ENCODE measurements at places on chromosomes 1 and 21. TPM values are rescaled to one million over a fixed set of nuclear protein-coding genes. Genes with fewer than 3 reads are reported as not detected.

The SDC3 gene
- 44.1 TPM for total RNA-seq

The LYPD8 gene
- total RNA-seq, result 1.0 TPM

The ALPL gene
- total RNA-seq, result 0.38 TPM

The FAM3B gene
- not detected for total RNA-seq

The TFB2M gene
- 63.6 TPM for total RNA-seq

The TMEM269 gene
- total RNA-seq, result 0.34 TPM

The PLEKHA6 gene
- total RNA-seq, result 0.29 TPM

The IGSF9 gene
- total RNA-seq, result 0.34 TPM

The CNN3 gene
- total RNA-seq, result 0.62 TPM

GRCh38 chr1:155003766-155004351 is 1.3 kb downstream of the ZBTB7B start:
- DNase-seq, result peak; percentile 90

GRCh38 chr1:180579961-180580611 is 21.3 kb downstream of the OVAAL start:
- no peak for DNase-seq

DNA sequence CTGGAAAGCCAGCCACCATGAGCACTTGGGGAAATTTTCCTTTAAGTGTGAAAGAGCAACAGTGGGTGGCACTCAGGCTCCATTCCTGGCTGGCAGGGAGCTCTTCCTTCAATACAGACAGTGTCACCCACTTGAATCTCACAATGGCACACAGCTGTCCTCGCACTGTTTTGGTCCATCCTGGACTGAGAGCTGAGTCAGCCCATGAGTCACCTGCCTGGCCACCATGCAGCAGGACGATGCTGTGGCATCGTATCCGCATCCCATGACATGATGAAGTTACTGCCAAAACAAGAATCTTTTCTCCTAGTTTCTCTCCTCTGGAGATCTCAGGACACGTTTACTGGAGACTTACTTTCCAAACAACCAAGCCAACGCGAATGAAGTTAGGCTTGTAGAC is 6.0 kb downstream of the TMPRSS2 start:
- no peak for DNase-seq

DNA sequence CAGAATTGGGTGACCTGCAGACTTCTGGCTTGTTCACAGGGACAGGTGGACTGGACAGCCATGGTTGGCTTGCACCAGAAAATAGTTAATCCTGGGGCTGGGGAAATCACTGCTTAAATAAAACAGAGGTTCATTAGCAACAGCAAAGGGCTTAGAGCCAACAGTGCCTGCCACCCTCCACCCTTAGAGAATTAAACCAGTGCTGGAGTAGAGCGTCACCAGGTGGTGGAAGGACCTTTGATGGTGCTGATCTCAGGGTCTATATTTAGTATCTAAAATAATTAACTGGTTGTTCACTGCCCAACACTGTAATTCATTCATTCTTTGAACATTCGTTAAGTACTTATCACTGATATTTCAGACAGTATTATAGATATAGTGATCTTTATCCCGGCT is 34.7 kb upstream of the PDE9A start:
- peak; percentile 18 for DNase-seq

- DNase-seq, result peak; percentile 100
Measured at GRCh38 chr1:28235755-28236655, at the start of gene ATP5IF1. Gene ATP5IF1, plus strand, starts transcription at chr1:28236124. Its CDS starts 60 bp downstream, at chr1:28236184.

DNA sequence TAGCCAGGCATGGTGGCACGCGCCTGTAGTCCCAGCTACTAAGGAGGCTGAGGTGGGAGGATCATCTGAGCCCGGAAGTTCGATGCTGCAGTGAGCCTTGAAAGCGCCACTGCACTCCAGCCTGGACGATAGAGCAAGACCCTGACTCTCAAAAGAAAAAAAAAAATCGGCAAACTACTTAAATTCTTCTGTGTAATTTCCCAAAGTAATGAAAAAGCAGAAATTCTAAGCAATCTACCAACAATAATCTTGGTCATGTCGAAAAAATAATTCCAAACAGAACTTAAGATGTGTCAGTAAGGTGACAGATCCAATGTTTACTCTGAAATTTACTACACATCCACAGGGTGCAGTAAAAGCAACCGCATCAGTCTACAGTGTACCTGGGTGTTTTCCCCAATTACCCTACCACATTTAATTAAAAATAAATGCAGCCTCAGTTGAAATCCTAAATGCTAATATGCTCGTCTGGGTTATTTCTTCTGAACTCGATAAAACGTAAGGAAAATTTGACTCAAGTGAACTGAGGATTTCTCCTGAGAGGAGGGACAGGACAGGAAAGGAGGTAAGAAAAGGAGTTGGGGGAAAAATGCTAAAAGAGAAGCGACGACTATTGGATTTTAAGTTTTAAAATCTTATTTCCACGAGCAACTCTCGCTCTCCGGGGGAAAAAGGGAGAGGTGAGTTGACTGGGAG is 801 bp downstream of the EPRS1 start:
- DNase-seq, result peak; percentile 81

GRCh38 chr1:16091296-16091695 is 17.8 kb upstream of the FAM131C start:
- DNase-seq, result no peak

DNA sequence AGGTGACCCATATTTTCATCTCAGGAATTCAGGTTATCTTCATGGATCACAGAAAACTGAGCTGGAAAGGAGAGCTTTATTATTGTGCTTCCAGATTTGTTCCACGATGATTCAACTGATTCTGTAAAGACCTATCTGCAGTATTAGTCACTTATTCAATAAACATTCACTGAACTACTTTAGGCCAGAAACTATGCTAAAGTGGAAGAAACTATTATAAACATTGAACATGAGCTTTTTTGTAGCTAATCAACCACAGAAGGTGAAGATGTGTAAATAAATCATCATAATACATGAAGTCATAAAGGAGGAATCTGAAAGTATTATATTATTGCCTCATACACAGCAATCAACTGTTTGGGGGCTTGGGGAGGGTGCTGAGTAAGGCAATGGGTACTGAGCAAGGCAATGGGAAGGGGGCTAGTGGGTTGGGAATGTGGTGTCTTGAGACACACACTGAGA is 30.6 kb upstream of the EXO1 start:
- DNase-seq, result no peak

DNA sequence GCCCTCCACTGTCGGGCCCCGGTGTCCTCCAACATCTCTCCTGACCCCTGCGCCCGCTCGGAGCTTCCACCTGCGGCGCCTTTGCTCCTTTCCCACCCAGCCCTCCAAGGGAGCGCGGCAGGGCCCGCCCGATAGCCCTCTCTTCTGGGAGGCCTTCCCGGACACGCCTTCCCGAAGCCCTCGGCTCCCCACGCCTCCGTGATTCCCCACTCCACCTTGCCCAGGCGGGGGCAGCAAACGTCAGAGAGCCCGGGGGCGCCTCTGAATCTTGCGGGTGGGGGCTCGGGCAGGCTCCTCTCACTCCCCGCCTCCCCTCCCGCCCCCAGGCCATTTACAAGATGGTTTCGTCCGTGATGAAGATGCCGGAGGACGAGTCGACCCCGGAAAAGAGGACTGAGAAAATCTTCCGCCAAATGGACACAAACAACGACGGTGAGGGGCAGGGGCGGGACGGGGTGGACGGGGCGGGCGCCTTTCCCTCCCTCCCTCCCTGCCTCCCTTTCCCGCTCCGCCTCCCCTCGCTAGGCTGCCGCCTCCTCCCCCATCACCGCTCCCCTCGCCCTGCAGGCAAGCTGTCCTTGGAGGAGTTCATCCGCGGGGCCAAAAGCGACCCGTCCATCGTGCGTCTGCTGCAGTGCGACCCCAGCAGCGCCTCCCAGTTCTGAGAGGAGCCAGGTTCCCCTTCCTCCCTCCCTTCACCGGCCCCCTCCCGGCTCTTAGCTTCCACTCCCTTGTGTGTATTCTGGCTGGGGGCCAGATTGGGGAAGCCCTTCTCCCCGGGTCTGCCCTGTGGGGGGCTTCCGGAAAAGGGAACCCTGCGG is 7.1 kb downstream of the HPCA start:
- peak; percentile 84 for DNase-seq

DNA sequence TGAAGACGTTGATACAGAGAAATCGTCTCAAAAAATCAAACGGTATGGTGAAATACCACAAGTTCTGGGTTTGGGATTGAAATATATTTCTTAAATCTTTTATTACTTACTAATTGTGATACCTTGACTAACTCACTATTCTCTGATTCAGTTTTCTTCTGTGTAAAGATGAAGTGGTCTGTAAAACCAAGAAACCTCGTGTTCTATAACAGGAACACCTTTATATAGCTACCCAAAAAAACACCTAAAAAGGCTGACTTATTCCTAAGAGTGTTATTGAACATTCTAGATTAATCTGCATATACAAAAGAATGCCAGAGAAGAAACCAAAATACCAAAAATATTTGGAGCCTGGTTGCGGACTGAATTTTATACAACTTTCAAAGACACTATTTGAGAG is 721 bp downstream of the LRRIQ3 start:
- no peak for DNase-seq

GRCh38 chr1:171852272-171852671 is 11.0 kb downstream of the DNM3 start:
- DNase-seq, result no peak

DNA sequence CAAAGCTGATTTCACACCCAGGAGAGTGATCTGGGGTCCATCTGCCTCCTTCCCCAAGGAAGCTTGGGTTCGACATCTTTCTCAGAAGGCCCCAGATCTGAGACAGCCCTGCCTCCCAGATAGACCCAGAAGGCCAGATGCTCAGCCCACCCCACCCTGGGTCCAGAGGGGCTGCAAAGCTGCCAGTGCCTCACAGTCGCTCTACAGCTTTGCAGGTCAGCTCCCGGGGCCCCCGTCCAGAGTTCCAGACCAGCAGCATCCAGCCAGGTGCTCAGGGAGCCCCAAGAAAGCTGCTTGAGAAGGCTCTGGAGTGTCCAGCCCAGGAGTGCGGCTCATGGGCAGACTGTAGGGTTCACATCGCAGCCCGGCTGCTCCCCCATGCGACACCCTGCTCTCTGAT is 142.8 kb upstream of the ARHGEF16 start:
- DNase-seq, result no peak

- DNase-seq, result no peak
Measured at GRCh38 chr21:15446223-15446622, 283.6 kb upstream of the USP25 start.

GRCh38 chr1:15406614-15407559 is 2.8 kb upstream of the EFHD2 start:
- DNase-seq, result no peak

DNA sequence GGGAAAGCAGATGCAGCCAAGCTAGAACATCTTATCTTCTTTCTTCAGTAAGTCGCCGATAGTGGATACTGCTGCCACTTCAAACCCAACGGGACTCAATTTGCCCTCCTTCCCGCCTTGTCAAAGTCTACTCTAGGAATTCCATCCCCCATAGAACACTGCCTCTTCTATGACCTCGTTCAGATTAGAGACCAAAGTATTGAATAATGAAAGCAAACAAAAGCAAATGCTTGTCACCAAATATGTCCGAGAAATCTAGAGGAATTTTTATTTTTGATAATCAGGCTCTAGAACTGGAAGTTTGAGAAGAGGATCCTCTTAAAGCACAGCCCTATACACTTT is 853 bp upstream of the RRAGC start:
- peak; percentile 38 for DNase-seq

- peak; percentile 75 for DNase-seq
Measured at GRCh38 chr1:94335950-94336349, 82.2 kb upstream of the ABCD3 start.

DNA sequence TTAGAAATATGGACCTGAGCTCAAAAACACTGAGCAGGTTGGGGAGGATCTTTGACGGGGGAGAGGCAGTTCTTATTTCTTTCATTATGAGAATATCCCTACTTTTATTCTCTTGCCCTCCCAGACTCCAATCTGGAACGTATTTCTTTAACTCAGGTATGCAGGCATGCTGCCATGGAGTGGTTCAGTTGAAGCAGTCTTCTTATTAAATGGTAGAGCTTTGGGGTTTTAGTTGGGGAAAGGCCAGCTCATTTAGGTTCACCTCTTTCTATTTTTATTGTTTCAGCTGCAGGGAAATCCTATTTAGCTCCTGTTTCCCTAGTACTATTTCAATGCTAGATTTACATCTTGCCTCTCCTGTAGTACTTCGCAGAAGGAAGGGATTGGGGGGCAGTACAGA is 198.9 kb downstream of the TTLL7 start:
- DNase-seq, result no peak

- DNase-seq, result no peak
Measured at GRCh38 chr1:51355382-51355781, 25.0 kb upstream of the TTC39A start.

DNA sequence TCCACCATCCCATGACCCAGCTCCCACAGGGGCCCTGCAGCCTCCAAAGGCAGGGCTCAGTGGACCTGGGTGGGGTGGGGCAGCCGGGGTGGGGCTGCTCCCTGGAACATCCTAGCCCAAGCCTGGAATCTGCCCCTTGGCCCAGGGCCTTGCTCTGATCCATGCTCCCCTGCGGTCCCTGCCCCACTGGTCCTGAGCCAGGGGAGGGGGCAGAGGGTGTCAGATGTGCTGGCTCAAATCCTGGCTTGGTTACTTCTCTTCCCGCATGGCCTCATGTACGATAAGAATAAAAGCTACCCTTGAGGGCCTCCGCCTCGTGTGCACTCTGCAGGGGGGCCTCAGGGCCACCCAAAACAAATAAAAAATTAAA is 819 bp downstream of the SLC25A34 start:
- no peak for DNase-seq
